Panc1 (cell line): ENCODE measurements at places on chromosomes 3 and 15. TPM values are rescaled to one million over a fixed set of nuclear protein-coding genes. Genes with fewer than 3 reads are reported as not detected.

Gene DNAH12
- total RNA-seq, result 0.21 TPM

Gene RSL24D1
- 59.8 TPM for total RNA-seq

Gene IGSF11
- total RNA-seq, result 0.33 TPM

Gene KLHL18
- 35.4 TPM for total RNA-seq

Gene GOLGA6L7
- not detected for total RNA-seq

Gene RBP2
- total RNA-seq, result not detected

Gene OXTR
- total RNA-seq, result 2.7 TPM

Gene UCN2
- total RNA-seq, result 1.8 TPM

Gene TRAT1
- 0.21 TPM for total RNA-seq

Gene ZNF620
- 1.3 TPM for total RNA-seq

Gene OSBPL10
- total RNA-seq, result 88.1 TPM
